ENCODE measurements at places on chromosomes 5 and 9.

GRCh38 chr5:911601-912000, 18.9 kb downstream of the TRIP13 start:
- DNase-seq: no peak

- DNase-seq: no peak
Observed at GRCh38 chr5:135446206-135446605, 942 bp downstream of the DCANP1 start.

GRCh38 chr5:116626272-116626723, 51.7 kb upstream of the SEMA6A start:
- DNase-seq: peak; percentile 3

DNA sequence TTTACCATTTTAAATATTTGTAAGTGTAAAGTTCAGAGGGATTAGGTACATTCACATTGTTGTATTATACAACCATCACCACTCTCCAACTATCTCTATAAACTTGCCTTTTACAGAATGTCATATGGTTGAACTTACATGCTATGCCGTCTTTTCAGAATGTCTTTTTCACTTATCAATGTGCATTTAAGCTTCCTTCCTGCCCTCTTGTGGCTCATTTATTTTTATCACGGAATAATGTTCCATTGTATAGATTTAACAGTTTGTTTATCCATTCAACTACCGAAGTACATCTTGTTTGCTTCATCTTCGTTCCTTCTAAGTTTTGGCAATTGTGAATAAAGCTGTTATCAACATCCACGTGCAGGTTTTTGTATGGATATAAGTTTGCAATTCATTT, 133.3 kb upstream of the C6 start:
- peak; percentile 34 for DNase-seq

DNA sequence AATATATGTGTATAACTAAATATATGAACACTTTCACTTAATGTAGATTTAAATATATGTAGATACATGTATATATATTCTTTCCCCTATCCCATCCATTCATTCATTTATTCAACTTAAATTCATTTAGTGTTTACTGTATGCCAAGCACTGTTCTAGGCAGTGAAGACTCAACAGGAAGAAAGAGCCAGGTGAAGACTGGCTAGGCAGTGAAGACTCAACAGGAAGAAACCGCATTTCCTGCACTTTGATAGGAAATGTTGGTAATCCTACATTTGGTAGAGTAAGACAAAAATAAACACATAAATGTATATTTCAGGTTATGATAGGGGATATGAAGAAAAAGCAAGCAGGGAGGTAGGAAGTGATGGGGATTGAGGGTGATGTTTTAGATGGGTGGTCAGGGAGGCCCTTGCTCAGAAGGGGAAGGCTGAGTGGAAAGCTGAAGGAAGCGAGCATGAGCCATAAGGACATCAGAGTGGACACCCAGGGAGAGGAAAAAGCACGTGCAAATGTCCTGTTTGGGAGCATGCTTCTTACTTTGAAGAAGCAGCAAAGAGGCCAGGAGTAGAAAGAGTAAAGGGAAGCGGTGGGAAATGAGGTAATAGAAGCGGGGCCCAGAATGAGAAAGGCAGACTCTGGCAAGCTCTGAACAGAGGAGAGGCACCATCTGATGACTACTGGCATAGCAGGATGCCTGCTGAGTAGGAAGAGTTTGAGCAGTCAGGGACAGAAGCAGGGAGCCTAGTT, 227.8 kb upstream of the MAP3K1 start:
- no peak for DNase-seq

Data from adipocyte (in vitro differentiated cells).